ENCODE measurements at places on chromosomes 6 and 20.

DNA sequence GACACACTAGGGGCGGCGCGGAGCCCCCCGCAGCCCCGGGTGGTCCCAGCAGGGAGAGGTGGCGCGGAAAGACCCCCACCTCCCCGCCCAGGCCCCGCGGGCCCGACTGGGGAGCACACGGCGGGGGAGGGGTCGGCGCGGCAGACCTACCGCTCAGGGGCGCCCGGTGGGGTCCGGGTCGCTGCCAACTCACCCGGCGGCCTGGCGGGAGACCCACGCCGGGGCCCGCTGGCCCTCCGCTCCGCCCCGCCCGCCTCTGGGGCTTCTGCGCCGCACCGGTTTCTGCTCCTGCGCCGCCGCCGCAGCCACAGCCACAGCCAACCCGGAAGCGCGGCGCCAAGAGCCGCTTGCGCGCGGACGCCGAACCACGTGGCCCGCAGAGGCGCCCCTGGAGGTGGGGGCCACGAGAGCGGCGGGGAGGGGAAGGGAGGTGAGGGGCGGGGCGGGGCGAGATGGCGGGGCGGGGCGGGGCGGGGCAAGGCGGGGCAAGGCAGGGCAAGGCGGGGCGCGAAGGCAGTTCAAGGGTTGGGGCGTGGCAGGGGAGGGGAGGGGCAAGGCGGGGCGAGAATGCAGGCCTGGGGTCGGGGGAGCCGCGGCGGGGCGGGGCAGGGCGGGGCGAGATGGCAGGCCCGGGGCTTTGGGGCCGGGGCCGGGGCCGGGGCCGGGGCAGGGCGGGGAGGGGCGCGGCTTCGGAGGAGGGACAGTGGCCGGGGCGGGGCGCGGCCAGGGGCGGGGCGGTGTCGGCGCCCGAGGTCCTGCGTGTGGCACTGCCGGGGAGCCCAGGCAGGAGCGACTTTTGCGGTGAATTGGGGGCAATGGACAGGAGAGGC lies at the start of gene ZBTB24:
TSS of gene ZBTB24 (minus strand) at position 315 of the 830 bp plus-strand sequence. CDS start 1,193 bp downstream, outside the sequence.
- peak; percentile 48 for DNase-seq

- DNase-seq: no peak
Measured at GRCh38 chr6:72739368-72739779, 117.5 kb downstream of the KCNQ5 start.

- no peak for DNase-seq
Measured at GRCh38 chr6:2917065-2917464, 14.0 kb upstream of the SERPINB9 start.

GRCh38 chr6:35096129-35096862 lies 44.8 kb downstream of the TCP11 start:
- DNase-seq: peak; percentile 90

DNA sequence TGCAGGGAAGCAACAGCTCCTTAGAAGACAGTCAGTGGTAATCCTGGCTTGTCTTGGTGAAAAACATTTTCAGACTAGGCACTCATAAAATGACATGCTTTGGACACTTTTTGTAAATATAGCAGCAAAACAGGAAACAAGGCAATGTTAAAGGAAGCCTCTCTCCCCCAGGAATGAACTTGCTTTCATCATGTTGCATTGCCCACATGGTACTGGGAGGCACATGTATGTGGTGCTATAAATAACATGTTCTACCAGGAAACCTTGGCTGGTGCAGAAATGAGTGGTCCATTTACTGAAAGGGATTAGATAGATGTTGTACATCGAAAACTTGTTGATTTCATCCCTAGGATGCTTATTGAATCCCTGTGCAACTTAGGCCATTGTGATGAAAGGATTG lies 121.4 kb upstream of the RREB1 start:
- no peak for DNase-seq

- DNase-seq: no peak
Measured at GRCh38 chr6:71656121-71656520, 230.2 kb upstream of the RIMS1 start.

GRCh38 chr6:132128424-132128823 lies 177.3 kb upstream of the CCN2 start:
- no peak for DNase-seq

DNA sequence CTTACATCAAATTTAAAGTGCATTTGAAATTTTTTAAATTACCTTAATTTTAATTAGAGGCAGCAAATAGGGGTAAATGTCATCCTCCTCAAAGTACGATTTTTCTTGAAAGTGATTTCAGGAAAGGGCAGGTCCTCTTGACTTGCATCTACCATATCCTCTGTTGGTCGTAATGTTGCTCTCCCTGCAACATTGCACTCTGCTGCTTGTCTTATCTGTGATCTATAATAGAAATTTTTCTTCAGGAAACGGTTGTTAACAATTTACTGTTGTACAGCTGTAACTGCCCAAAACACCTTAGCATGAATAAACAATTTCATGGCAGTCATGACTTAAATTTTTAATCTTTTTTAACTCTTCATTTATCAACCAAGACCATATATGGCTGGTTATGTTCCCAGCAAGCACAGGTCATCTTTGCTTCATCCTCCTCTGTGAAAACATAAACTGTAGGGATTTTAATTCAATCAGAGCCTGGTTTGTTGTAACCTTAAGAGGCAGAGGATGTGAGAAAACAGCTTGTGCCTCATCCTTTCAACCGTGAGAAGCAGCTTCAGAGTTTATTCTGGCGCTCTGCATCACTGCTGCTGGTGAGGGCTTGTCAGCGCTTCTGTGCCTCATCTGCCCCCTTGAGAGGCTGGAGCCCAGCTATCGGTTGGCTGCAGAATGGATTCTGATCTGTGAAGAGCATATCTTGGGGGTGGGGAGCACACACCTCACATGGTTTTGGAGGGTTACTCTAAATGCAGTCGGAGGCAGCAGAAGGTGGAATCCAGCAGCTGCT lies 56.0 kb downstream of the CTNNBL1 start:
- DNase-seq: no peak

- no peak for DNase-seq
Measured at GRCh38 chr20:577167-577791, 32.8 kb downstream of the TCF15 start.

GRCh38 chr6:36724514-36725390 lies 27.1 kb downstream of the RAB44 start:
- DNase-seq: peak; percentile 39

- DNase-seq: no peak
Measured at GRCh38 chr6:127520066-127520465, 931 bp upstream of the MTCL3 start.

DNA sequence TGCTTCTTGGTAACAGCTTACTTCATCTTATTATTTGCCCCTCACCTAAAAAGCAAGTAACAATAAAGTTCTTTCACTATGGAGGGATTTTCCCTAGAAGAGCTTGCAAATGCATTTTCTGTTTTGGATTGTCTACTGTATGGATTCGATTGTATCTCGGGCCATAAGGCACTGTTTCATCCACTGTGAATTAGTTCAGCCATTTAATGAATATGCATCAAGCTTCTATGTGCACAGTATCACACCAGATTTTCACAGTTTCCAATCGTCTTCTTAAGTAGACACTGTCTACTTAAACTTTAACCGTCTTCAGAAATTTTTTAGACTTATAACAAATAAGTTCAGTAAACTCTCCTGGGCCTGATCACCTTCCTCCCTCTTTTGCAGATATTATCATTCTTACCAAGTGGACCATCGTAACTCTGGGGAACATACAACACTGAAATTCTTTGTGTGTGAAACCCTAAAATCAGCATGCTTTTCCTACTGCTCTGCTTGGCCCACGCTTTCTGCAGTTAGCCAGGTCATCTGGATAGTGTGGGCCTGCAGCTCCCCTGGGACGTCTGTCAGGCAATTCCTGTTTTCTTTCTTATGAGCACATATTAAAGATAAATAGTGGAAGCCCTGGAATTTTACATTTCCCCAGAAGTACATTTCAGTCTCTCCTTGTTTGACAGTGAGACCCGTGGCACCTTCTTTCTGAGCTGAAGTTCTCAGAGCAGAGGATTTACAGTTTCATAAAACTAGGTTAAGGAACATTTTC lies 136.5 kb upstream of the PDE10A start:
- no peak for DNase-seq

DNA sequence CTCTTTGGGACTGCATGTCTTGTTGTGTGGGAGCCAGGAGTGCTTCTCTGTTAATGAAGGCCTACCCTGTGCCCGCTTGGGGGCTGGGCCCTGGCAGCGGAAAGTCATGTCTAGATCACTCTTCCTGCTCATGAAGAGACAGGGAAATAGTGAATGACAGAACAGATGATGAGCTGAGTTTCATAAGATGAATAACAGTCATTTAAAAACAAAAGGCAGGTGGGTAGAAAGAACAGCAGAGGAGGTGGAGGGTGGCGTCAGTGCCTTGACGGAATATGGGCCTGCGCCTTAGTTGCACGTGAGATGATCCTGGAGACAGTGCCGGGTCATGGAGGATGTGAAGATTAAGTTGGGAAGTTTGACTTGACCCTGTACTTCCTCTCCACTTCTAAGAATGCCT lies 85.5 kb downstream of the ARID1B start:
- no peak for DNase-seq

DNA sequence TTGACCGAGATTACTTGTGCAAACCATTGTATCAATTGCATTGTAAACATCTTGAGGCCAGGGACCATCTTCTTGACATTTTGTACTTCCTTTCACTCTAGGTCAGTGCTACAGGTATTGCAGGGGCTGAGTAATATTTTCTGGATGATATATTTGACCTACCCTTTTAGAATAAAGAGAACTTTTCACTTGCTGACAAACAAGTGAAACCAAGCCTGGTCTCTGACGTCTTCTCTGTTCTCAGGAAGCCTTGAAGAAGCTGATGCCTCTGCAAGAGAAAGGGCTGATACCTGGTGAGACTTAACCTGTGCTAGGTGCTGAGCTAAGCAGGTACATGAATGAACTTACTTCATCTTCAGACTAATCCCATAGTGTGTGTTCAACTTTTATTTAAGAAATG lies 60.5 kb upstream of the GGTLC1 start:
- DNase-seq: no peak

Data from HS-27A (cell line).